ENCODE measurements at places on chromosomes 2 and 18.

- no peak for DNase-seq
Measured at GRCh38 chr2:75327334-75327733, 128.0 kb upstream of the TACR1 start.

DNA sequence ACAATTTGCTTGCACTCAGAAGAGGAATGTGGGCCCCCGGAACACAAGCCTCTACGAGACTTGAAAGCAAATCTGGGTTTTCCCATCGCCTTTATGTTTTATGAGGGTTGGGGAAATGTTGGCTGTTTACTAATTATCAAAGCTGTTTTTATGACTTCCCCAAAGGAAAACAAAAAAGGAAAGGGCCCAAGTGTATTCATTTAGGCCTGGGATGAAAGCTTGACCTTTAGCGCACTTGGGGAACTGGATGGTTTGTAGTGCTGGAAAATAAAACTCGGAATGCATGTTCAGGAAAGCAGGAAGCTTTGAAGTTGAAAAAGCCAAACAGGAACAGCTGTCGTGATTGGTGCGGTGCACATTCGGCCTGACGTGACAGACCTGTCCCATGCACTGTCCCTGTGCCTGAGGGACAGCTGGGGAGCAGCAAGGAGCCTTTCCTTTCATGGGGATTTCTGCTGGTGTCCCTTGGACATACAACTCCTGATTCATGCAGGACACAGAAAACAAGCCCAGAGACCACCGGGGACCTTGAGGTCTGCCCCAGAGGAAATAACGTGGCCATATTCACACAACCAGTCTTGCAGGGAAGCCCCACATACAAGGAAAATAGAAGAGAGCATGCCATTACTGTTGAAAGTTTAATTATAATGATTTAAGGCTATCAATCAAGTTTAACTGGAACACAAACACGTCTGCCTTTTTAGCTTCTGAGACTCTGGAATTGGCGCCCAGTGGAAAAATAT is 169.7 kb upstream of the APCDD1 start:
- DNase-seq: no peak

GRCh38 chr18:49020621-49021021 is 69.9 kb upstream of the SMAD7 start:
- no peak for DNase-seq

- no peak for DNase-seq
Measured at GRCh38 chr2:229282758-229283546, 11.9 kb upstream of the PID1 start.

DNA sequence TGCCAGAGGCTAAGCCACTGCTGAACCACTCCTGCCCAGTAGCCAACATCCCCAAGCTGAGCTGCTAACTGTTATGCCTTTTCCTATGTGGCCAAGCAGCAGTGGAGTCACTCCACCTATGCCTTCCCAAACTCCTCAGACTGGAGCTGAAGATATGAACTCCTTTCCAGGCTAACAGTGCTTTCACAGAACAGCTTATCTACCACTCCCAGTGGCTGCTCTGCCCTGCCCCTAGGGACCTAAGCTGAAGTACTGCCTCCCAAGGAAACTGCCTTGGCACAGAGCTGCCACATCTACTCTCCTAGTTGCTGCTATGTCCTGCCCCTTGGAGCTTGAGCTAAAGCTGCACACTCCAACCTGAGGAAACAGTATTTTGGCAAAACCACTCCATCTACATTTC is 275.9 kb downstream of the RBM43 start:
- no peak for DNase-seq

DNA sequence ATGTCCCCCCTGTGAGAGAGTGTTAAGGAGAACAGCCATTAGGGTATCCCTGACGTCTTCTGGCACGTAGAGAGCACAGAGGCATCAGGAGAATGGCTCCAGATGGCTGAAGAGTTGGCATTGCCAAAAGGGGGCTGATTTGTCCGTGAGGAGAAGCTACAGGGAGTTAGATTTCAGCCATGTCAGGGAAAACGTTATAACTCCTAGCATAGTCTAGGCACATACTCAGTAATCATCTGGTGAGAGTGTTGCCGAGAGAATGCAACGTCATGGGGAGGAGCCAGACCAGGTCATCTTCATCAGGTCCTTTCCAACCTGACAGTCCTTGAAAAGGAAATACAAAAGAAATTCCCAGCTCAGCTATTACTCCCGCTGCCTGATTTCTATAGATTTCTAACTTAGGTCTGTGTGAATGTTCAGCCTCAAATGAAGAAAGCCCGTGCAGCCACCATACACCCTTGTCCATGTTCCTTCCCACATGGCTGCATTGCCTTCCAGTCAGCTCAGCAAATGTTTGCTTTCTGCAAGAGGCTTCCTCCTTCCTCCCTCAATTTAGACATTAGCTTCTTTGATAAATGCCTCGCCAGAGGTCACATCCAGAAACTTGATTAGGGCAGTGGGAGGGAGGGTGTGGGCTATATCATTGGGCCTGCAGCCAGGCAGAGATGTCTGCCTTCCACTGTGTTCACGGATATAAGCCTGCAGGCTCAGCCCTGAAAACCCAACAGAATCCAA is 93.0 kb downstream of the STPG4 start:
- DNase-seq: no peak

DNA sequence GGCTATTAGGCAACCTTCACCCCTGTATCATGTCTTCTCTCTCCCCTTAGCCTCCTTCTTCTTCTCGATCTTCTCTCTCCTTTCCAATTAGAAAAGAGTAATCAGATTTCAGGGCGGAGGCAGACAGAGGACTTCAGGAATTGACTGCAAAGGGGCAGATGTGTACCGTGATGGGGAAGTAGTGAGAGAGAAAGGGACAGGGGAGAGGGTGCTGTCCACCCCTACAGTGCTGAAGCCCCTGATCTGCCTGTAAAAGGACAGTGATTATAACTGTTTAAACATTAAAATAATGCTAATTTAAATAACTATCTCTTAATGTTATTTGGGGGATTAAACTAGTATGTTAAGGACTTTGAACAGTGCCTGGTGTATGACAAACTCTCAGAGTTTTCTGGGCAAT is 178.5 kb downstream of the ACTR3 start:
- DNase-seq: no peak

- no peak for DNase-seq
Measured at GRCh38 chr2:10923008-10923375, 11.3 kb downstream of the KCNF1 start.

GRCh38 chr2:149399934-149400615 is 69.7 kb downstream of the LYPD6 start:
- no peak for DNase-seq

DNA sequence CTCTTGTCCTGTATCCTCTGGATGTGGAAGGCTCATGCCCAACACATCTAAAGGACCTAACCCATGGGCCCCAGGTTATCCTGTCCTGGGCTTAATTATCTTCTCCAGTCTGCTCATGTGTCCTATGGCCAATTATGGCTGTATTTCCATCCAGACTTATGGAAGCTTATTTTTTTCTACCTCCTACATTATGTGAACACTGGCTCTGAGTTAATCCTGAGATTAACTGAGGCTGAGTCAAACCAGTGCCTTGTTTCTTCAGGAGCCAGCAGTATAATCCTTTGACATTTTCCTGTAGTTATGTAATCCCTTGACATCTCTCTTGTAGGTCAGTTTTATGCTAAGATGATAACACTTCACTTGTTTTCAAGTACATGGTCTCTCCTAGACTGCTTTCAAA is 213.6 kb downstream of the PMAIP1 start:
- no peak for DNase-seq

DNA sequence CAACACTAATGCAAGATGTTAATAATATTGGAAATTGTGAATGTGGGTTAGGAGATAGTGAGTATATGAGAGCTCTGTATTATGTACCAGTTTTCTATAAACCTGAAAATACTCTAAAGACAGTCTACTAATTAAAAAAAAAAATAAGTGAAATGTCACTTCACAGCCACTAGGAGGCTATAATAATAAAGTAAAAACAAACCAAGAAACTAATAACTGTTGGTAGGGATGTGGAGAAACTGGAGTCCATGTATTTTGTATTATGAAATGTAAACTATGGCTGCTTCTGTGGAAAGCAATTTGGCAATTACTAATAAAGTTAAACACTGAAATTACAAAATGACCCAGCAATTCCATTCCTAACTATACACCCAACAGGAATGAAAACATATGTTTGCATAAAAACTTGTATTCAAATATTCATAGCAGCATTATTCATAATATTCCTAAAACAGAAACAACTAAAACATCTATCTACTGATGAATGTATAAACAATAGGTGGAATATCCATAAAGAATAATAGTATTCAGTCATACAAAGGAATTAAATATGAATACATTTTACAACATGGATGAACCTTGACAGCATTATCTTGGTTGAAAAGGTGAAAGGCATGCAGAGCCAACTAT is 36.2 kb downstream of the CCDC178 start:
- DNase-seq: no peak

- no peak for DNase-seq
Measured at GRCh38 chr2:133790711-133791110, 222.4 kb upstream of the NCKAP5 start.

DNA sequence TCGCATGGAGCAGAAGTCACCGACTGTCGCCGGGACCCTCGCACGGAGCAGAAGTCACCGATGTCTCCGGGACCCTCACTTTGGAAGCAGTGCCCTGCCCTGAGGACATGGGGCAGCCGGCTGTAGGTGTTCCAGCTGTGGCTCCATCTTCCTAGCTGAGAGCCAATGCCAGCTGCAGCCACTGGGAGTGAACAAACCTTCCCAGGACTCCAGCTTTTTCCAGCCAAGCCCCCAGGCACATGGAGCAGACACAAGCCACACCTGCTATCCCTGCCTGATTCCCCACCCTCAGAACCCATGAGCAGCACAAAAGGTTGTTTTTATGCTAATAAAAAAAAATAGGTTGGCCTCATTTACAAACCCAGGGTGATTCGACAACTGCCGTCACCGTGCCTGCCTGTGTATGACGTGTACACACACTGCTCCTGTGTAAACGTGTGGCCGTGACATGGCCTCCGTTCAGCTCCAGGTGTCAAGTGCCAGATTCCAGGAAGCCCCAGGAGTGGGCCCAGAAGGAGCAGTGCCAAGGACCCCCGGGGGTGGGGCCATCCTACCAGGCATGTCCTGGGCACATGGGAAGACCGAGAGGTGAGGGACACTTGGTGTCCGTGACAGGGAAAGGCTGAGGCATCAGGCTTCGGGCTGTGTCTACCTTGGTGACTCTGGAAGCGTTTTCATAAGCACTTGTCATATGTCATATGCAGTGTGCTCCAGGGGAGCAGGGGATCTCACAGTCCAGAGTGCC is 91.5 kb downstream of the EIPR1 start:
- DNase-seq: no peak

- no peak for DNase-seq
Measured at GRCh38 chr2:204665771-204666170, 120.5 kb downstream of the PARD3B start.

DNA sequence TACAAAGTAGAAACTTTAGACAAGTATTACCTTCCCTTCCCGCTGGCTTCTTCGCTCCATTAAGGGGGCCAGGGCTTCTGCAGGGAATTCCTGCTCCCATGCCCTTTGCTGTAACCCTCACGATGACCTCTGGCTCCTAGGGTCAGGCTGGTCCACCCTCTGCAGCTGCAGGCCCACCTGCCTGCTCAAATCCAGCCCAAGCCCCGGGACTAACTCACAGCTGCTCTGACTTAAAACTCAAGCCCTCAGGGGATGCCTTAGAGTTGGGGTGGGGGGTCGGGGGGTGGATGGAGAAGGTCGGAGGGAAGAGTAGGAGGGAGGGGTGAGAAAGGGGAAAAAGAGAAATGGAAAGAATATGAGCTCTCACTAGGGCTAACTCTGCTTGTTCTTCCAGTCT is 4.9 kb downstream of the IGFBP5 start:
- no peak for DNase-seq

DNA sequence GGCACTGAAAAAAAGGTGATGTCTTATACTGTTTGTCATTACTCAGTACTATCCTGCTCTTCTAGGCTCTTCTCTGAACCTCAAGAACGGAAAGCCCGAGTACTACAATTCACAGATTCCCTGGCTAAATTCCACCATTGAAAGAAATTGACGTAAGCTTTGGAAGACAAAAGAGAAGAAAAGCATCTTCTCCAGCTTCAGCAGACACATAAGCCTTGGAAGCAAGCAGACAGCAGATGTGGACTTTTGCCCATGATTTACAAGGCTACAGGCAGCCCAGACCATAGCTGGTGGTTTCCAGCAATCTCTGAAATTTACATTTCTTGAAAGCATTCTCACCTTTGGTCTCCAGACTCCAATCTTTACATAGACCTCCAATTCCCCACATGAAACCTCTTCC is 289.0 kb downstream of the C1D start:
- no peak for DNase-seq

DNA sequence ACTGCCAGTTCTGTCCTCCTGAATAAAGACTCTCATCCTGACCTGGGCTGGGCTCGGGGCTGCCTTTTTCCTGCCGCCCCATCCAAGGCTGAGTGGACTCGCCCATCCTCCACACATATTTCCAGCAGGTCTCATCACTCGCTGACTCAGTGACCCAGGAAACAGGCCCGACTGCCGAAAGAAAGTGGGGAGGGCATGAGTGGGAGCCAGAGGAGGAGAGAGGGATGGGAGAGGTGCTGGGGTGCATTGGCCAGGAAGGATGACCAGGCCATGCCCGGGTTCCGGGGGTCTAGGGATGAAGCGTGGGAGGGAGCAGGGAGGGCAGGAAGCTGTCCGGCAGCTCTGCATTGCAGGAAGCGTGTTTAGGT is 66.7 kb downstream of the TWIST2 start:
- no peak for DNase-seq

- DNase-seq: no peak
Measured at GRCh38 chr18:43590182-43590903, 313.1 kb upstream of the SYT4 start.

- no peak for DNase-seq
Measured at GRCh38 chr2:55063713-55064323, 13.6 kb upstream of the RTN4 start.

DNA sequence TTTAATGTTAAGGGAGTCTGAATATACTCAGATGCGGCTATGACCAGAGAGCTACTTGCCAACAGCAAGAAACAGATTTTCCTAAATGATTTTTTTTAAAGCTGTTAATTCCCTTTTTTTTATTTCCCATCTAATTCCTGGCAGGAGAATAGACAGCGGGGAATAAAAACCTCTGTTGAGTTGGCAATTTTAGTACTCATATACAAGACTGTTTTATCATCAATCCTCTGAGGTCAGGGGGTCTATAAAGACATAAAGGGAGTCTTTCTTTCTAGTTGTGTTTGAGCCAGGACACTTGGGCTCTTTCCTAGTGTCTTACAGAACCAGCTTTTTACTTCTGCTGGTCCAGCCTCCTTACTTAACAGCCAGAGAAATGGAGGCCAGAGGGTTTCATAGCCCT is 29.4 kb downstream of the MAIP1 start:
- DNase-seq: no peak

- no peak for DNase-seq
Measured at GRCh38 chr2:64763126-64763525, 109.4 kb upstream of the SERTAD2 start.

Measured in omental fat pad (tissue), 4 donors.